ENCODE measurements at places on chromosomes 6 and 20. TPM values are rescaled to one million over a fixed set of nuclear protein-coding genes. Genes with fewer than 3 reads are reported as not detected.

HLA-DMA gene
- 12.7 TPM for total RNA-seq

HS3ST5 gene
- total RNA-seq = not detected

MROH8 gene
- 0.54 TPM for total RNA-seq

FABP7 gene
- total RNA-seq = not detected

PTGIS gene
- total RNA-seq = not detected

MCCD1 gene
- not detected for total RNA-seq

PMEPA1 gene
- 2.2 TPM for total RNA-seq

PGM3 gene
- total RNA-seq = 17.0 TPM

CTAGE9 gene
- not detected for total RNA-seq

SCUBE3 gene
- not detected for total RNA-seq

SIRPB2 gene
- total RNA-seq = not detected

ARMC2 gene
- 3.6 TPM for total RNA-seq

- no peak overlapping the region for H3K4me3 ChIP-seq
- H3K27me3 ChIP-seq = no peaks in the 10 kb centered on the region
- peaks cover 11% of the 10 kb centered on the region for H3K4me1 ChIP-seq
- no peaks in the 10 kb centered on the region for H3K36me3 ChIP-seq
These were observed 2.4 kb downstream of the CTCFL start for GRCh38 chr20:57522380-57523140.

- DNase-seq = no peak
- H3K27me3 ChIP-seq = no peaks in the 10 kb centered on the region
- H3K4me3 ChIP-seq = no peak overlapping the region
- no peak overlapping the region for H3K27ac ChIP-seq
- H3K4me1 ChIP-seq = no peaks in the 10 kb centered on the region
These were observed 56.5 kb upstream of the FUT9 start for GRCh38 chr6:95959261-95959660.

DNA sequence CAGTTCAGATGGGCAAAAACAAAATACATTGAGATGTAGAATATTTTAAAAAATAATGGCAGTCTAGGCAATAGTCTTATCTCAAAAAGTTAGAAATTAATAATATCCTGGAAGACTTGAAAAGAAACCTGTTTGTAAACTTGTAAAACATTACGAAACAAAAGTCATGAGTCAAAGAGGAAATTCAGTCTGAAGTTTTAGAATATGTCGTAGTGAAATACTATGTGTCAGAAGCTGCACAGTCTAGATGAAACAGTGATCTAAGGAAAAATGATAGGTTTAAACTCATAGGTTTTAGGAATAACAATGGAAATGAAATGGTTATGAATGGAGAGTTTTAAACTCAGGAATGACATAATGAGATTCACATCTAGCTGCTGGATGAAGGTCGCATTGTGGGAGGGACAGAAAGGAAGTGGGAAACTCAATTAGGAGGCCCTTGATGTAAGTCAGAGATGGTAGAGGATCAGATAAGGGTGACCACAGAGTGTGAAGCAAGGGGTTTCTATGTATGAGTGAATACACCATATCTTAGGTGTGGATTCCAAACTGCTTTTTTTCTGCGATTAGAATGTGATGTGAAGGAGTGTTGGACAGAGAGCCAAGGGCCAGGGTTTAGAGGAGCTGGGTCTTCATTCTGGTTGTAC is 2.8 kb downstream of the SNRPB2 start:
- no peak overlapping the region for H3K27ac ChIP-seq
- H3K27me3 ChIP-seq = no peaks in the 10 kb centered on the region

DNA sequence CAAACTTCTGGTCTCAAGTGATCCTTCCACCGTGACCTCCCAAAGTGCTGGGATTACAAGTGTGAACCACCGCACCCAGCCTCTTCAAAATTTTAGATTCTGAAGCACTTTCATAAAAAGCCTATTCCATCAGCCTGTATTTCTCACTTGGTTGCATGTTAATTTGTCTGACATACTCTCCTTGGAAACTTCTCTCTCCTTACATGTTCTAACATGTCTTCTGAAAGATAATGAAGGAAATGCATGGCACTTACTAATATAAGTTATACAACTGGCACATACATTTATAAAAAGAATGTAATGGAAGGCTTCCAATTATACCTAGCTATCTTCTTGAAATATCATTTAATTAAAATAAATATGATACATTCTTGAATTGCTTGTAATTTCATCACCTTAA is 597.5 kb downstream of the TBC1D32 start:
- no peaks in the 10 kb centered on the region for H3K4me1 ChIP-seq
- H3K27me3 ChIP-seq = no peaks in the 10 kb centered on the region
- no peak overlapping the region for H3K4me3 ChIP-seq
- no peaks in the 10 kb centered on the region for H3K36me3 ChIP-seq

GRCh38 chr6:140957386-140957785 is 1175.3 kb upstream of the GJE1 start:
- H3K27me3 ChIP-seq = no peaks in the 10 kb centered on the region
- H3K4me3 ChIP-seq = no peak overlapping the region
- no peak for DNase-seq
- H3K27ac ChIP-seq = no peak overlapping the region

DNA sequence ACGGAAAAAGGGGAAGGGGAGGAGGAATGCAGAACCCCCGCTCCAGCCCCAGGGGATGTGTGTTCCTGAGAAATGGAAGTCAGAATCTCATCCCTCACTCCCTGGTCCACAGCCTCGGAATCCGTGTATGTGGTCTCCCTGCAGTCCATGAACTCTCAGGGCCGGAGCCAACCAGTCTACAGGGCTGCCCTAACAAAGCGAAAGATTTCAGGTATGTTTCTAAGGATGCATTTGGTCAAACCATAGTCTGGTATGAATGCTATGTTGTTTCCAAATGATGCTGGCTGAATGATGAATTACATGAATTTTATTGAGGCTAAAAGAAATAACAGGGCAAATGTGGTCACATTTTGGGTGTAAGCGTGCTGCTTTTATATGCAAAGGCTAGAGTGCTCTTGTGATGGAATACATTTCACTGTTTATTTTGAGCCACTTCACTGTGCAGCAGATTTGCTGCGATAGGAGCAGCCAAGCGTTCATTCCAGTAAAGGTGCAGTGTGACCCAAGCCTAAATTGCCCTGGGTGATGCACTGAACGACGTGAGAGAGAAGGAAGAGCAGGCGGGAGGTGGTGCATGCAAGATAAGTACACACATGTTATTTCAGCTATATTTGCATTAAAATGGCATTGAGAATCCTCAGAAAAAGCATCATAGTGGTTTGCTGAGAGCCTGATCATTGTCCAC is 52.4 kb downstream of the FNDC1 start:
- H3K4me1 ChIP-seq = no peaks in the 10 kb centered on the region
- H3K27ac ChIP-seq = no peak overlapping the region
- H3K4me3 ChIP-seq = no peak overlapping the region
- no peaks in the 10 kb centered on the region for H3K36me3 ChIP-seq
- H3K27me3 ChIP-seq = peaks cover 18% of the 10 kb centered on the region
- no peak for DNase-seq

- H3K4me3 ChIP-seq = peak within 1 kb of the TSS; percentile 87
- H3K4me1 ChIP-seq = peaks cover 10% of the 10 kb centered on the region
- DNase-seq = peak; percentile 87
These were observed at the start of gene SLCO4A1 for GRCh38 chr20:62642051-62642665. TSS of gene SLCO4A1 (plus strand) at chr20:62642503. CDS start at chr20:62656455, 13,952 bp downstream.

DNA sequence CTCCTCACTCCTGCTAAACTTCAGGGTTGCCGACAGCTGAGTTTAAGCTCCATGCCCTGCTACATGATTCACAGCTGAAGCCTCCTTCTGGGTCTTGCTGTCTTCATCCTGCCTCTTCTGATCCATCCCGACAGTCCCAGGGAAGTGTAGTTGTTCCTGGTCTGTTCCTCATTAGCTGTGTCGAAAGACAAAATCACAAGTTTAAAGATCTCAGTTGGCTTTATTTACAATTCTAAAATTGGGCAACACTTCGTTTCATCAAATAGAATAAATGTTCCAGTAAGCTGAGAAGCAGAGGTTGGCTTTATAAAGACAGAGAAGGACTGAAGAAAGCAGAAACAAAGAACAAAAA is 4.1 kb upstream of the SLC2A10 start:
- H3K27ac ChIP-seq = no peak overlapping the region
- no peak for DNase-seq

DNA sequence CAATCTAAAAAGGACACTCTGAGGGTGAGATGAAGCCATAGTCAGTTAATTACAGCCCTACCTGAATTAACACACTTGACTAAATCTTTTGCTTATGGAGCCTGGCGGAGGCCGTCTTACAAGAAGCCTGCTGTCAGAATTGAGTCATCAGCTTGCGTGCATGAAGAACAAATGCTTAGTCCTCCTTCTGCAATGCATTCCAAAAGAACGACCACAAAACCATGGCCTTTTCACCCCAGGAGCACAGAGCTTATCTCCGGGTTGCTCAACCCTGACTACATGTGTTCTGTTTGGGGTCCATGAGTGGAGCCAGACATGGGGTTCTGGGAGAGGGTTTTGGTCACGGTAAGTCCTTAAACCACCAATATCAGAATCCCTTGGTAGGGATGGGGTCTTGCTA is 318.1 kb downstream of the CLIC5 start:
- H3K4me3 ChIP-seq = no peak overlapping the region
- H3K27me3 ChIP-seq = no peaks in the 10 kb centered on the region

DNA sequence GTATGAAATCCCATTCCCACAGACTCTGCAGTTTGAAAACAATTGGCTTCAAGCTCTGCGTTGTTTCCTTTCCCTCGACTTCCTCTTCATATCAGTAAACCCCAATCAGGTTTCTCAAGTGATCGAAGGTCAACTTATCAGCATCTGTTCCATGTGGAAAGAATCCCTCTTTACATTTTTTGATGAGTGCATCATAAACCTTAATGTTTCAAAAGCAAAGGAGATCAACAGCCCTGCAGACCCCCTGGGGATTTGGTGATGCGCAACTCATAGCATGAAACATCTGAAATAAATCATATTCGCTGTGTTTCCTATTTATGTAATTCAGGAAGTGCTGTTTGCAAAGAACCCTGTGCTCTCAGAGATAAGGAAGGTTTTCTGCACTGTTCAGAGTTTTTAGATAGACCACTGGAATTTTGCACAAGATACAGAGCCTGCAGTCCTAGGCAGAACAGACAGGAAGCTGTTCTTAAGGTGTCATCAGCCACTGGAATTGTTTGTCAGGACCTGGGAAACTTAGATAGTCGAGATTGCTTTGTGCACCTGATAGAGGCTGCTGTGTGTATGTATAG is 216.0 kb downstream of the HIVEP2 start:
- H3K4me3 ChIP-seq = peak overlapping the region; percentile 33
- no peak overlapping the region for H3K27ac ChIP-seq
- no peaks in the 10 kb centered on the region for H3K36me3 ChIP-seq
- no peaks in the 10 kb centered on the region for H3K27me3 ChIP-seq
- peaks cover 44% of the 10 kb centered on the region for H3K4me1 ChIP-seq
- no peak for DNase-seq

GRCh38 chr20:59334651-59335300 is 34.4 kb downstream of the EDN3 start:
- H3K36me3 ChIP-seq = no peaks in the 10 kb centered on the region
- no peaks in the 10 kb centered on the region for H3K27me3 ChIP-seq
- H3K4me3 ChIP-seq = no peak overlapping the region
- H3K27ac ChIP-seq = no peak overlapping the region
- DNase-seq = no peak

DNA sequence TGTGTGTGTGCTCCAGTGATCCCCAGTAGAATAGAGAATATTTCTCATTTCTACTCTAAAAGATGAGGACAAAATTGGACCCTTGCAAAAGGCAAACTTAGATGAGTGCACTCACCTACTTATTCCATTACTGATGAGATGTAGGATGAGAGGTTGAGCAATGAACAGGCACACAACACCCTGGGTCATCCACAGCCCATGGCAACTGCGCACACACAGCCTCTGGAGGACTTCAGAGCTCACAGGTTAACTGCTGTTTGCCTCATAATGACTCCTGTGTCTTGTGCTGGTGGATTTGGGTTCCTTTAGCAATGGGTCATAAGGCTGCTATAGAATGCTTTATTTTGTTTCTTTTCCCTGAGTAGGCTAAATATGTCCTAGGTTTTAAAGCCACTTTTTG is 103.6 kb upstream of the TNFAIP3 start:
- no peaks in the 10 kb centered on the region for H3K36me3 ChIP-seq
- no peak for DNase-seq
- no peak overlapping the region for H3K4me3 ChIP-seq
- H3K27me3 ChIP-seq = no peaks in the 10 kb centered on the region
- peaks cover 9% of the 10 kb centered on the region for H3K4me1 ChIP-seq

DNA sequence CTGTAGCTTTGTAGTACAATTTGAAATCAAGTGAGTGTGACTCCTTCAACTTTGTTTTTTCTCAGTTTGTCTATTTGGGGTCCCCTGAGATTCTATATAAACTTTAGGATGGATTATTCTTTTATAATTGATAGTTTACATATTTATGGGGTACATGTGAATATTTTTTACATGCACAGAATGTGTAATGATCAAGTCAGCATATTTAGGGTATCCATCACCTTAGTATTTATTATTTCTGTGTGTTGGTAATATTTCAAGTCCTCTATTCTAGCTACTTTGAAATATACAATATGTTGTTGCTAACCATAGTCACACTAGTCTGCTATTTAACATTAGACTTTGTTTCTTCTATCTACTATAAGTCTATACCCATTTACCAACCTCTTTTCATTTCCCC is 50.3 kb downstream of the PLCG1 start:
- no peak overlapping the region for H3K4me3 ChIP-seq
- no peaks in the 10 kb centered on the region for H3K4me1 ChIP-seq
- H3K27me3 ChIP-seq = no peaks in the 10 kb centered on the region
- no peak overlapping the region for H3K27ac ChIP-seq
- H3K36me3 ChIP-seq = peaks cover 10% of the 10 kb centered on the region
- DNase-seq = no peak

DNA sequence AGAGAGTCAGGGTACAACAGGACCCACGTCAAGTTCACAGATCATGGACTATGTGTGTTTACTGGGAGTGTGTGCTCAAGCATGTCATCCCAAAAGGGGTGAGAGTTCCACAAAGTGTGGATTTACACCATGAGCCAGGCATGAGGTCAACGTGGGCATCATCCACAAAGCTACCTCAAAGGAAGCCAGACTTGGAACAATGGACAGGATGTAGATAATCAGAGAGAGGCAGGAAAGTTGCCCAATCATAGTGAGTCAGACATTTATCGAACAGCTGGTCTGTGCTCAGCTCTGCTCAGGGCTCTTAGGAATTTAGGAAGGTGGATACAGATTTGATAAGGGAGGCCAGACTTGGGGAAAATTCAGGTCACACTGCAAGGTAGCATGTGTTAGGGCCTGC is 317.2 kb upstream of the CDYL start:
- H3K27me3 ChIP-seq = peaks cover 3% of the 10 kb centered on the region
- no peak overlapping the region for H3K27ac ChIP-seq
- H3K4me1 ChIP-seq = no peaks in the 10 kb centered on the region
- DNase-seq = no peak
- no peaks in the 10 kb centered on the region for H3K36me3 ChIP-seq
- H3K4me3 ChIP-seq = no peak overlapping the region

DNA sequence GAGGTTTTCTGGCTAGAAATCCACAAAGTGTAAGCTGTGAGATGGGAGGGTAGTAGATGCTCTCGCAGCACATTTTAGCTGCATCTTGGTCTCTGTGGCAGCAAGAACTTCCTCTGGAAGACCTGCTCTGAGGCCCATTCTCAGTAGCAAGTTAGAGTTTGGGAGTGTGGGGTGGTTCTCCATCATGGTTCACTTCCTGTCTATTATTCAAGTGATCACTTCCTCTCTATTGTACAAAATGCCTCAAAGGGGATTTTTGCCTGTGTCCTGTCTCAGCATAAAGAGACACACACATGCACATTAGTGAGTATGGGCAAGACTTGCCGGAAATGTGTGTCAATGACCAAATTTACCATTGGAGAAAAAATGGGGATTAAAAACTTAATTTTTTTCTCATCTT is 42.5 kb downstream of the LYRM2 start:
- H3K27me3 ChIP-seq = no peaks in the 10 kb centered on the region
- no peak overlapping the region for H3K4me3 ChIP-seq
- peaks cover 18% of the 10 kb centered on the region for H3K4me1 ChIP-seq
- DNase-seq = peak; percentile 44
- no peaks in the 10 kb centered on the region for H3K36me3 ChIP-seq
